NCI-H345 (cell line): ENCODE measurements at places on chromosomes 4 and X.

DNA sequence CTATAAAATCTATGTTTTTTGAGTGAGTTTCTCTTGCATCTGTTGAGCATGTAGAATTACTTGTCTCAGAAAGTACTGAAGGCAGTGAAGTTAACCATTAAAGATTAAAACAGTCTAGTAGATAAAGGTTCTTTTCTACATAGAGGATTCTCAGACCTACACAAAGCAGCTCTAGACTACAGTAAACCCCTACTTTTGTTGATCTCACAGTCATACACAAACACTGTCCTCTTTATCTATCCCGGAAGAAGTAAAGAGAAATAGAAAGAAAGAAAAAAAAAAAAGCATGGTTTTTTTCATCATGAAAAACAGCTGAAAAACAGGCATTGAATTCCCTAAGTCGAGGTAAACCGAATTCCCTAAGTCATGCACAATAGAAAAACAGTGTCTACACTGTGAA is 58.6 kb downstream of the COL25A1 start:
- DNase-seq = no peak

- DNase-seq = no peak
Measured at GRCh38 chrX:118614150-118614549, 113.3 kb upstream of the IL13RA1 start.

GRCh38 chr4:111434586-111434985 is 710.7 kb upstream of the FAM241A start:
- no peak for DNase-seq

DNA sequence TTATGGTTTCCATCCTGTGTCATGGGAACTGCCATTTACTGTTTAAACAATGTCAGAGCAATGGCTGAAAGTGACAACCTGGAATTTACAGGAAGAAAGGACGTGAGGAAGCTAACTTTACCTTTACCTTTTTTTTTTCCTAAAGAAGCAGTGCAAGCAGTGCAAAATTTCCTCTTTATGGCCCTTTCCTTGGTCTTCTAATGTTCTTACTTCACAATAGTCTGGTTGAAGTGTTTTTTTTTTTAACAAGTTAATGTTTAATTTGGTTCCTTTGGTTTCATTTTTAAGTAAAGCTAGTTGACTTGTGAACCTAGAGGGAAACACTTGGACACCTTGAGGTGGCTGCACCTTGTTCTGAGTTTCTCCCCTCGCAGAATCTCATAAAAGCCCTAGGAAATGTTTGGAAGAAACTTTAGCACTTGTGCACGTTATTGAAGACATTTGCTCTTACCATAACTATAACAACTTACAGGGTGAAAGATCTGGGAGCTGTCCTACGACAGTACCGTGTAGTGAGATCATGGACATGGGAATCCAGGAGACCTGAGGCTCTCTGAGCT is 1.8 kb downstream of the SGMS2 start:
- no peak for DNase-seq

DNA sequence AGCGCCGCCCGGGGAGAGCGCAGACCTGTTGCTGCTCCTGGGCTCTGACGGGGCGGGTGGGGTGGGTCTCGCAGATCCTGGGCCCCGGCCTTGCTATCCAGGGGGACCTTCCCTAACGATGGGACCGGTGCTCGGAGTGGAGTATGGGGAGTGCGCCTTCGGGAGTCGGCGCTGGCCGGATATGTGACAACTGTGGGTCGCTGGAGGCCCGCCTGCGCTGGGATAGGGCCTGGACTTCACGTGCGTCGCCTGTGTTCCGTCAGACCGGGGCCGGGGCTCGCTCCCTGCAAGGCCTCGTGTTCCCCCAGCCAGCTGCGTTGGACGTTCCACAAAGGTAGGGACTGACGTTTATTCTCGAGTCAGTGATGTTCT is 1.3 kb downstream of the TBL1X start:
- DNase-seq = peak; percentile 17

DNA sequence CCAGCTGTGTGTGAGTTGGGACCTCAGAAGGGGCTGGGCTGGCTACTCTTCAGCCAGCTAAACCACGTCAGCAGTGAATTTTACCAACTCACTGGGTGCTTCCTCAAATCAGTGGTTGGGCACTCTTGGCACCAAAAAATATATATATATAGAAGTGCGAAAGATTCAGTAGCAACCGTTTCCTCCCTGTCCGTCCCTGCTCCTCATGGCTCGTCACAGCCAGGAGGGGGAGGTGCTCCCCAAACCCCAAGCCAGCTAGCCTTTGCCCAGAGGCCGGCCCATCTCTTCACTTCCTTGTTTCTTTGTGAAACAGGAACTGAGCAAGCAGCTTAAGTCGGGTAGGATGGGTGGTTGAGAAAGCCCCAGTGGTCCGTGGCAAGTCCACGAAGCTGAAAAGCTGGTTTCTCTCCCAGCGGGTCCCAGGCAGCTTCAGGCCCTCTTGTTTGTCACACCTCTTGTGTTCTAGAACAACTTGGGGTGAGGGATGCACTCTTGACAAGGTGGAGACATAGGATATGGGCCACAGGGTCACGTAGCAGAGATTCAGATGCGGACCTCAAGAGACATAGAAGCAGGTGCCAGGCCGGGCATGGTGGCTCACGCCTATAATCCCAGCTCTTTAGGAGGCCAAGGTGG is 6.8 kb upstream of the SASH3 start:
- no peak for DNase-seq

- DNase-seq = no peak
Measured at GRCh38 chr4:117560329-117560728, 474.0 kb upstream of the NDST3 start.

- DNase-seq = no peak
Measured at GRCh38 chr4:173934933-173935620, 348.4 kb downstream of the FBXO8 start.

DNA sequence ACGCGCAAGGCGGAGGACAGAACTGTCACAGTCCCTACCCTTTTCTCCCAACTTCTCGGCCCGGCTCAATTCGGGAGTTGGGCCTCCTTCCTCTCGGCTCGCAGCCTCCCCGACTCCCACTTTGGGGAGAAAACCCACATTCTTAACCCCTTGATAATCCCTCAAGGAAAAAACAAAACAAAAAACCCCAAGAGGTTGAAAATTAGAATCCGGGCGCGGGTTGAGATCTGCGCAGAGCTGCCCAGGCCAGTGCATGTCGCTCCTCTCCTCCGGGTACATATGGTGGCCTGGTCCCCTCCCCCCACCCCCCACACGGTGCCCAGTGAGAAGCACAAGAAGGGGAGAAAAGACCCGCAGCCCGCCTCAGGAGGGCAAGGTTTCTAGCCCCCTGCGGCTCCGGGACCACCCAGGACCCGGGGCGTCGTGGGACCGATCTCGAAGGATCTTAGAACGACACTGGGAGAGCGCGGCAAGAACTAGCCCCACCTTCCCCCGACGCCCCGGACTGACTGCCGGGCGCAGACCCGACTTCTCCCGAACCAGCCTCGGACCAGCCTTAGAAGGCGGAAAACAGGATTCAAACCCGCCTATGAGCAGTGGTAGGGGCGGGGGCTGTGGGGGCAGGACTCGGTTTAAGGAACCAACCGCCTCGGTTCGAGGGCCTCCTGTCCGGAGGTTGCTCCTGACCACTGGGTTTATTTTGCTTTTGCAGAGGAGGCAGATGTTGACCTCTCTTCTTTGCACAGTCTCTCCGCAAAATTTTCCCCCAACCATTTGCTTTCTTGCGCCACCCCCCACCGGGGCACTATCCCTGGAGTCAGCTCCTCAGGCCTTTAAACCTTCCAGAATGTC is 2.5 kb upstream of the PDGFRA start:
- DNase-seq = no peak

GRCh38 chr4:26323821-26324220 is 3.0 kb downstream of the RBPJ start:
- DNase-seq = no peak

DNA sequence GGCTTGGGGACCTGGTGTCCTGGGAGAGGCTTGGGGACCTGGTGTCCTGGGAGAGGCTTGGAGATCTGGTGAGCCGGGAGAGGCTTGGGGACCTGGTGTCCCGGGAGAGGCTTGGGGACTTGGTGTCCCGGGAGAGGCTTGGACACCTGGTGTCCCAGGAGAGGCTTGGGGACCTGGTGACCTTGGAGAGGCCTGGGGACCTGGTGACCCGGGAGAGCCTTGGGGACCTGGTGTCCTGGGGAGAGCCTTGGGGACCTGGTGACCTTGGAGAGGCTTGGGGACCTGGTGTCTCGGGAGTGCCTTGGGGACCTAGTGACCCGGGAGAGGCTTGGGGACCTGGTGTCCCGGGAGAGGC is 12.6 kb downstream of the SHOX start:
- no peak for DNase-seq

DNA sequence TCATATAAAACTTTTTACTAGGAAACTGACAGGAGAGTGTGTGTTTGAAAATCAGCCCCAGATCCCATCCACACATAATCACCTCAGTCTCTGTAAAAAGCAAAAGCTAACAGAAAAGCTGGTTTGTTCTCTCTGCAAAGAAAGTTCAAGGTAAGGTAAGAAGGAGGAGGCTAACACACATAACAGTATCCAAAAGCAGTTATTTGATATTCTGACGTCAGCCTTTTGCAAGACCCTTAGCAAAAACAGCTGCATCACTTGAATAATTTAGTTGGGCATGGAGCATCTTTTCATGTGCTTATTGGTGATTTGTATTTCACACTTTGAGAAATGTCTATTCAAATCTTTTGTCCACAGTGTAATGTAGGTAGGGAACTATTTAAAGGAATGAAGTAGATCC is 5.5 kb downstream of the TCEAL9 start:
- DNase-seq = no peak

GRCh38 chr4:59987289-59987688 is 1212.8 kb upstream of the ADGRL3 start:
- no peak for DNase-seq

GRCh38 chr4:86633854-86634253 is 39.7 kb downstream of the PTPN13 start:
- DNase-seq = no peak

GRCh38 chr4:26061248-26061986 is 147.4 kb downstream of the SMIM20 start:
- no peak for DNase-seq

DNA sequence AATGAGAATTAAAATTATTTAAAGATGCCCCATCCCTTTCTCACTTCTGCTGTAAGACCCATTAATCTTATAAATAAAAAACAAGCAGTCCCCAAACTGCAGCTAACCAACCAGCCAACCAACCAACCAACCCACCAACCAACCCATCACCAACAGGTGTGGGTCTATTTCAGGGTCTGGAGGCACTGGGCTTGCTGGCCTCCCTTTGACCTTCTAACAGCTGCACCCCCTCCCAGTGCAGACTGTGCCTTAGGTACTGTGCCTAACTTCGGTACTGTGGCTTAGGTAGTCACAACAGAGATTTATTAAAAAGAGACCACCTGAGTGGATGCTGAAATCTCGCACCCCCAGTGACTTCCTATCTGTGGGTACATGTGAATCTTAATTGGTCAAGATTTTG is 128.1 kb downstream of the SORBS2 start:
- DNase-seq = no peak

DNA sequence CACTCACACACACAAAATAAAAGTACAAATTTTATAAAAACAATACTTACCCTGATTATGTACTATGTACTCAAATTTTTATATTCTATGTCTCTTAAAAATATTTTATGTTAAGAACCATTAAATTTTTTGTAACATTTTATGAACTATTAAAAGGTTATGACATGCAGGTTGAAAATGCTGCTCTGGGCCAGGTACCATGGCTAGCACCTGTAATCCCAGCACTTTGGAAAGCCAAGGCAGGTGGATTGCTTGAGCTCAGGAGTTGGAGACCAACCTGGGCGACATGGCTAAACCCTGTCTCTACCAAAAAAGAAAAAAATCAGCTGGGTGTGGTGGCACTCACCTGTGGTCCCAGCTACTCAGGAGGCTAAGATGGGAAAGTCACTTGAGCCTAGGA is 29.4 kb upstream of the SPINK2 start:
- DNase-seq = no peak

- no peak for DNase-seq
Measured at GRCh38 chr4:55498051-55498450, 48.7 kb downstream of the CLOCK start.

GRCh38 chr4:146371812-146372211 is 149.9 kb downstream of the SLC10A7 start:
- DNase-seq = no peak

DNA sequence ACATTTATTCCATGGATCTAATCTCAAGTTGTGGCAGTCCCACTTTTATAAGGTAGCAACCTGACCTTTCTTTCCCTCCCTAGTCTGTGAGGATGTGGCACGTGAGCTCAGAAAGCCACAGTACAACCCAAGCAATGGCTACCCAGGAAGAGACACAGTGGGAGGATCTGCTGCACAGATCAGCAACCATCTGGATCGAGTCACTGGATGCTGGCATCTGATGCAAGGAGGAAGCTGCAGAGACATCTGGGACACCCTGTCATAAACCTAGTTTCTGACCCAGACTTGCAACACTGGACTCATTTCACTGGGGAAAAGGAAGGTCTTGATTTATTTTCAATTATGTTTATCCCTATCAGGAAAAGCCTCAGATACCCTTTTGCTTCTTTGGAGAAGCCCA is 327.1 kb downstream of the PAPSS1 start:
- no peak for DNase-seq

DNA sequence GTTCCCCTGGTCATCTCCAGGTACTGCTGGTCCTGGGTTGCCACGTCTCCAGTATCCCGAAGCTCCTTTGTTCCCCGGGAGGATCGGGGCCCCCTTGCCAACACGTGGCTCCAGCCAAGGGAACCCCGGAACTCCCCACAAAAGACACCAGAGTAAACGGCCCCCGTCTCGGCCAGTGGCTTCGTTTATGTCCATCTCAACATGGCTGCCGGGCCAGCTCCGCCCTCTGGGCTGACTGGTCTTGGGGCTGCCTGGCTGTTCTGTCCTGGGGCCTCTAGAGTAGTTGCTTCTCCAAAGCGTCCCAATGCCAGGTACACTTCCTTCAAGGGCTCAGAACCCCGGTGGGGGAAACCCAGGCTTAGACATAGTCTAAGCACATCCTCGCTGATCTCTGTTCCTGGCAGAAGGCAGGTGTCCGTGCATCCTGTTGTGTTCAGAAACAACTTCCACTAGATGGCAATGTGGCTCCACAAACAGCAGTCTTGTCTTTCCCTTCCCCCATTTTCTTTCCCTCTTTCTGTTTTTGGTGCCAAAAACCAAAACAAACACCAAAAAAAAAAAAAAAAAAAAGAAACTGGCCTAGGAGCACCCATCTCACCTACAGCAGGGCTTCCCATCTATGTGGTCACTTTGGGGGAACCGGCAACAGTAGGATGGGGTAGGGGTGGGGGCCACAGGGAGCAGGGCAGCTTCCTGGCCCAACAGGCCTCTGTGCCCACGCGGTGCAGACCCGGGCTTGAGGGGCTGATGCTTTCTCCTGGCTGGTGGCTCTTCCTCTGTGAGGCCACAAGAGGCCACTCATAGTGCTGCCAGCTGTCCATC is 35.3 kb downstream of the NBDY start:
- no peak for DNase-seq

DNA sequence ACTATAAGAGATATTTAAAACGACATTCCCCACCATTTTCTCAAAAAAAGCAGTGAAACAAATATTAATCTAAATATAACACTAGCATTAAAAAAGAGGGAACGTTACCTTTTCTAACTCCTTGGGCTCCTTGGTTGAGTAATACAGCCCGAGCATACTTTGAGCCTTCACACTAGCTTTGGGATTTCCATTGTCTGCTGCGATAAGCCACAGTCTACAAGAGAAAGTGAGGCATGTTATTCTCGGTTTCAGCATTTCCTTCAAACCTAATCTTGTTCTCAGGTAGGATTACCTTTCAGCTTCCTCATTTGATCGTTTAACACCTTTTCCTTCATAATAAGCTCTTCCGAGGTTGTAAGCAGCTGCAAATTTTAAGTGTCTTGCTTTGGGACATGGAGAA is 21.7 kb downstream of the LRP2BP start:
- no peak for DNase-seq

GRCh38 chr4:134313591-134313990 is 112.0 kb upstream of the PABPC4L start:
- DNase-seq = no peak

GRCh38 chr4:126479709-126480108 is 1153.0 kb upstream of the INTU start:
- no peak for DNase-seq
